Spinal cord (tissue), 10 donors: ENCODE measurements at places on chromosomes 5 and 9.
A peak's percentile ranks its signal among the peaks of the same experiment; 100 is the strongest.

- DNase-seq = no peak
These were observed 136.8 kb upstream of the LPCAT1 start for GRCh38 chr5:1660511-1660910.

DNA sequence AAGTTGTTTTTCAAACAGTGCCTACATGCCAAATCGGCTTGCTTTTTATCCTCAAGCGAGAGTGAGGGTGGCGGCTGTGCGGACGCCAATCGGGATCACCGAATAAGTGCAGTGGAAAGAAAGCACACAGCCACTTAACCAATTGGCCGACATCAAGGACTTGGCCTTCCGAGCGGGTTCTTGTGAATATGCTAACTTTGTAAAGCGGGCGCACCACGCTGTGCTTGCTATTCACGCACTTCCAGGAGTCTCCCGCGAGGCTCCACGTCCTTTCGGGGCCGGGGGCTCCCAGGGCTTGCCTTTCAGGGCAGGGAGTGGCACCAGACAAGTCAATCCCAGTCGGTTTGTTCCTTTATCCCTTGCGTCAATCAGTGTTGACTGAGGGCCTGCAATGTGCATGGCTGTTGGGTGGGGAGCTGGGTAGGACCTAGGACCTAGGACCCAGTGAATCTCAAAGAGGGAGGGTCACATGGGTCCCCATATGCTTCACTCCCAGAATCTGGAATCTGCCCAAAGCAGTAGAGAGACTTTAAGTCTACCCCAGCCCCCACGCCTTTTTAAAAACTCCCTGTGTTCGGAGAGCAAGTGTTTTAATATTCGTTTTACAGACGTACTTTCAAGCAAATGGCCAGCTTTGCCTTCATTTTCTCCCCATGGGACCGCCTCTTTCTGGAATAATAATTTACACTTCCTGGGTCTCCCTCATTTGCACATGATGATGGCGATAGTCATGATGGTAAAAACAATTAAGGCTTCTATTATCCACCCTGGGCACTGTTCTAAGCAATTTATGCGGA, 2.0 kb upstream of the GCNT4 start:
- no peak for DNase-seq

DNA sequence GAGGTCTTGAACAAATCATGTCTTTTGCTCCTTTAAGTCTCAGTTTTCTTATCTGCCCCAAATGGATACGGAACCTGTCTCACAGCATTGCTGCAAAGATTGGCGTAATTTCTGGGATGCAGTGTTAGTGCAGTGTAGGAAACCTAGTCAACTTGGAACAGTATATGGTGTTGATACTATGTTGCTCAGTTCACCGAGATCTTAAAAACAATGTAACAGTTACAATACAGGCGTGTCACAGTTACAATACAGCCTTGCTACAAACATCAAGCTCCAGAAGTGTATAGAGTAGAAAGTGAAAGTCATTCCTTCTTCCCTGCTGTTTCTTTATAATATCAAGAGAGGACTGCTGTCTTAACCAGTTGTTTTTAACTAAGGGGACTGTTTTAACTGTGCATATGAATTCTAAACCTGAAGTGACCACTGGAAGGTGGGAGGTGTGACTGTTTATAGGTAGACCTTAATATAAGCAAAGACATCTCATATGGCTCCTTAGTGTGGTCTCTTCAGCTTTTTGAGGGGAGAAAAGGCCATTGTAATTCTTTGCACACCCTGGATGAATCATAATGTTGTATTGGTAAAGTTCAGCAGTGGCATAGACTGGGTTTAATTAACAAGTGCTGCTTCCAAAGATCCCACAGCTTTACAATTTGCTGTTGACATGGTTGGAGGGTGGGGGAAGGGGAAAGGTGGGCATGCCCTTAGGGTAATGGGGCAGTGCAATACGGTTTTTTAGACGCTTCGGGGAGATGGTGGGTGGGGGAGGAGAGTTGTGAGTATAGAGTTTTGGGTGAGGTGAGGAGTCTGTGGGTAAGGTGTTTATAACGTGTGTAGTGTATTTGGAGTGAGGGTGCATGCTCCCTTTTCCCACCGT, 12.9 kb downstream of the PRRC2B start:
- DNase-seq = no peak

DNA sequence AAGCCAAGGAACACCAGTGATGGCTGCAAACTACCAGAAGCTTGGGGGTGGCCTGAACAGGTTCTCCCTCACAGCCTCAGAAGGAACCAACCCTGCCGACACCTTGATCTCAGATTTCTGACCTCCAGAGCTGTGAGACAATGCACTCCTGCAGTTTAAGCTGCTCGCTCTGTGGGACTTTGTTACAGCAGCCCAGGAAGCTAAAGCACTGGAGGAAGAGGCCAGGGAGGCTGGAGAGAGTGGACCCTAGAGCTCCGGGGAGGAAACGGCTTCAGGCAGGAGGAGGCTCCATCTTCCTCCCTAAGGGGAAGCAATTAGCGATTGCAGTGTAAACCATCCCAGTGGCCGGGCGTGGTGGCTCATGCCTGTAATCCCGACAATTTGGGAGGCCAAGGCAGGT, 25.1 kb downstream of the BARX1 start:
- DNase-seq = no peak

- DNase-seq = no peak
These were observed 255.0 kb downstream of the NDUFS4 start for GRCh38 chr5:53815471-53815870.

- DNase-seq = no peak
These were observed 50.6 kb upstream of the KLF4 start for GRCh38 chr9:107540164-107540561.

GRCh38 chr5:154243736-154244135, 53.2 kb downstream of the GALNT10 start:
- no peak for DNase-seq

DNA sequence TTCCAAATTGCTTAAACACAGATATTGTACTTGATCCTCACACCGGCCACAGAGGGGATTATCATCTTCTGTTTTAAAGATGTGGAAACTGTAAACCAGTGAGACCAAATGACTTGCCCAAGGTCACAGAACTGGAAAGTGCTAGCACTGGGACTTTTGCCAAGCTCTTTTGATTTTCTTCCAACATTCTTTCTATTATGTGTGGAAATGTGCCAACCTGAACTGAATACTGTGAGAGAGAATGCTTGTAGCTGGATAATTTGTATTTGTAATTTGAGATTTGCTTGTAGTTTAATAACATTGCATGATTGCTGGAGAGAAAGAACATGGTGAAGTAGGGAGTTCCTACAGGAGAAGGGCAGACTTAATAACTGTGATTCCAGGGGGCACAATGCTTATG, 977.9 kb upstream of the NUDT12 start:
- no peak for DNase-seq

- DNase-seq = no peak
These were observed 493.4 kb upstream of the COX7C start for GRCh38 chr5:86124333-86124732.

DNA sequence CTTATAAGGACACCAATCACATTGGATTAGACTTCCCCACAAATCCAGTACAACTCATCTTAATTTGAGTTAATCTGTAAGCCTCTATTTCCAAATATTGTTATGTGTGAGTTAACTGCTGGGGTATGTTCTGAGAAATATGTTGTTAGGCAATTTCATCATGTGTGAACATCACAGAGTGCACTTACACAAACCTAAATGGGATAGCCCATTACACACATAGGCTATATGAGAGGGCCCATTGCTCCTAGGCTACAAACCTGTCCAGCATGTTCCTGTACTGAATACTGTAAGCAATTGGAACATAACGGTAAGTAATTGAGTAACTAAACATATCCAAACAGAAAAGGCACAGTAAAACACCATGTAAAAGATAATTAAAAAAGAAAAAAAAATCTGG, 19.1 kb upstream of the ARSI start:
- DNase-seq = no peak

DNA sequence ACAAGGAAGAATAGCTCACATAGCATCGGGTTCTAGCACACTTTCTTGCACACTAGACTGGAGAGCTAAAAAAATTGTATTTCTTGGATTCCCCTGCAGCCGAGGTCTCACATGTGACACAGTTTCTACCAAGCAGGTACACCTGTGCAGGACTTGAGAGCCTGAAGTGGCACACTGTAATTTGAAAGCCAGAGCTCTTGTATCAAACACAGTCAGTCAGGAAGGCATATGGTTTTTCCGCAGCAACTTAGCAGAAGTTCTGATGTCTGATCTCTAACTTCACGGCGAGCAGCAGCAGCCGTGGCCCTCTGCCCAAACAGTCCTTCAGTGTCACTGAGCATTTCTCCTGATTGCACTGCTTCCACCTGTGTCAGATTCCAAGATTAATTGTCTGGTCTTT, 25.5 kb downstream of the TMEM245 start:
- no peak for DNase-seq

- peak; percentile 69 for DNase-seq
These were observed 122.5 kb downstream of the SLC1A3 start for GRCh38 chr5:36728697-36729543.

DNA sequence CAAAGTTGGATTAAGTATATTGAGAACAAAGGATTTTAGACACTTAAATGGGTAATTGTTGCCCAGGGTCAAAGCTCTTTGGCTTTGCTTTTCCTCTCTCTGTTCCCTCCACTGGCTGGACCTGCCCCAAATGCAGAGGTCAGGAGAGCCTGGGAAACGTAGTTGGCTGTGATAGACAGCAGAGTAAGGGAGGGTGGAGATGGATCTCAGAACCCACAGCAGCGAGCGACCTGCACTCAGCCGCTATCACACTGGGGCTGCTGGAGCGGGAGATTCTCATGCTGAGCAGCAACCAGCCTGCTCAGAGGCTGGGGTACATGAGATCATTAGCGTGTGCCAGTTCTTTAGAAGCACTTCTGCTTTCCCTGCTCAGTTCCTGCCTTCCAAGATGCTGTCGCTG, 71.8 kb upstream of the TTC23L start:
- DNase-seq = no peak

GRCh38 chr5:179118338-179118737, 58.2 kb downstream of the ZNF354C start:
- DNase-seq = no peak

DNA sequence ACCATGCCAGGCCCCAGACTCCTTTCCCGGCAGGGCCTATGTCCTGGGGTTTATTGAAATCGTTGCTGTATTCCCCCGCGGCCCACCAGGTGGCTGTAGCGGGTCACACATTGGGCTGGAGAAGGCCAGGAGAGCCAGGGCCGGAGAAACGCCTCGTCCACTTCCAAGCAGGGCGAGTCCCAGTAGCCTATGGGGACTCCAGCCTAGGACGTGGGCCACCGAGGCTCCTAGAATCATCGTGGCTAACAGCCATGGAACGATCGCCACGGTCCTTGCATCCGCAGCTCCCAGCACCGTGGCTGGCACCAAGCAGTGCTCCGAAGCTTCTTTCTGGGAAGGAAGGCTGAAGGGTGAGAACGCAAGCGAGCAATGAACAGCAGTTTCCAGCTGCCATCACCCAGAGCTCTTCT, 87.7 kb downstream of the ENTREP1 start:
- DNase-seq = no peak

DNA sequence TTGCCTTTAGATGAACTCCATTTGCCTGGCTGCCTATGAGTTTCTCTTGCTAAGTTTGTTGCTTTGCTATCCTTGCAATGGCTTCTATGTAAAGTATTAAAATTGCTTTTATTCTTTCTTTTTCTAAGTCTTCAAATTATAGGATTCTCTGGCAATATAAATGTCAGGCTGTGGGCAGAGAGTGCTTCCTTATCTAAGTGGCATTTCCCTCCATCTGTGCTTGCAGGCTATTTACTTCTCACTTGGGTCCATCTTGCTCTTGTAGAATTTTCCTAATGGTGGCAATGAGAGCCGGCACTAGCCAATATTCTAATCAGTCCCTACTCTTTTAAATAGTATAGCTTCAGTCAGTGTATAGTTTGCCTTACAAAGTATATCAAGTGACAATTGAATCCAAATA, 63.3 kb downstream of the FAM174A start:
- DNase-seq = no peak

DNA sequence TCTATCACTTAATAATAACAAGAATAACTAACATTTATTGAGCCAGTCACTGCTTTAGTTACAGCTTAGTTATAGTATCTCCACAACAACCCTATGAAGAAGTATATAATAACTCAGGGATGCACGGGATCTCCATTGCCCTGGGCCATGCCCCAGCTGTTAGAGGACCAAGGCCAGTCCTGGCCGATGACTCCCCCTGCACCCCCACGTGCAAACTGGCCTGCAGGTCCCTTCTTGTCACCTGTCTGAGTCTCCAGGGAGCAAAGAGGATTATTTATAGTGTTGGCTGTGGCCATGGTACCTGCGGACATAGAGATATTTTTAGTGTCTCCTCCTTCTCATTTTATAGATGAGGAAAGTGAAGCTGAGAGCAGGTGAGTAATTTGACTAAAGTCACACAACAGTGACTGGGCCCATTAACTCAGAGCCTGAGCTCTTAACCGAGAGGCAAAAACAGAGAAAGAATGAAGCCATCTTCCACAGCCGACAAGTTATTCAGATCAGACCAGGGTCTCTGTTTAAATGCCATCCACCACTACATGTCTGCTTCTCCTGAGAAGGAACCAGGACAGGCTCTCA, 94.4 kb downstream of the TMEM215 start:
- DNase-seq = no peak

- DNase-seq = no peak
These were observed 25.4 kb downstream of the SREK1 start for GRCh38 chr5:66169534-66169933.

DNA sequence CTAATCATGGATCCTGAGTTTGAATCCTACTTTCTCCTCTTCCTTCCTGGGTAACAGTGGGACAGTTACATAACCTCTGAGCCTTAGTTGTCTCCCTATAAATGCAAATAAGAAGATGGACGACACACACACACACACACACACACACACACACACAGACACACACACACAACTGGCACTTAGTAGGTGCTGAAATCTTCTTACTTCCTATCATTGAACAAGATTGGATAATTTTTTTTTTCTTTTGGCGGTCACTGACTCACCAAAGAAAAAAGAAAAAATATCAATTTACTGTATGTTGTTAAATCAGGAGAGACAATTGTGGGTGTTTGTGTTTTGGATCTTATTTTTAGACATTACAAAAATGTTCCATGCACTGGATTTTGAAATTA, 28.4 kb upstream of the TNFSF8 start:
- DNase-seq = no peak

DNA sequence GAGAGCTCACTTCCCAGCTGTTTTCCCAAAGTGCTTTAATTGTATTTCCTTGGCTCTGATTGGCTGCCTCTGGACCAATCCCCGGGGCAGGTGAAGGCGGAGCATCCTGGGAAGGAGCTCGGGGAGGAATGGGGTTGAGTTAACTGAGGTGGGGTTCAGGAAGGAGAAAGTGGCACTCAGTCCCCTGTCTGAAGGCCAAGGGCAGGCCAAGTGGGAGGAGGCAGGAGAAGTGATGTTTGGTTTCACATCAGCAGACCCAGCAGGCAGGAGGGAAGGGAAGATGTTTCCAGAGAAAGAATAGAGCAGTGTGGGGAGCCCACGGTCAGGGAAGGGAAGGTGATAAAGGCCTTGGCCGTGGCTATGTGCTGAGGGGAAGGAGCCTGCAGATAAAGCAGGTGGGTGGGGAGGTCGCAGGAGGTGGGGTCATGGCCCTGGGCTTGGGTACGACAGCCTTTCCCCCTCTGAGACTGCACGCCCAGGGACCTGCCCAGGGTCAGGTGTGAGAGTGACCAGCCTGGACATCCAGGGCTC, 3.1 kb downstream of the TSPAN17 start:
- DNase-seq = no peak

- no peak for DNase-seq
These were observed 864.9 kb upstream of the WWC1 start for GRCh38 chr5:167426501-167426900.
